ENCODE measurements at places on chromosomes 5 and 9.

GRCh38 chr5:172833686-172834414, at the start of gene ERGIC1:
Gene ERGIC1 (plus strand): TSS chr5:172834251. CDS start chr5:172834414, 163 bp downstream.
- no peak for DNase-seq

DNA sequence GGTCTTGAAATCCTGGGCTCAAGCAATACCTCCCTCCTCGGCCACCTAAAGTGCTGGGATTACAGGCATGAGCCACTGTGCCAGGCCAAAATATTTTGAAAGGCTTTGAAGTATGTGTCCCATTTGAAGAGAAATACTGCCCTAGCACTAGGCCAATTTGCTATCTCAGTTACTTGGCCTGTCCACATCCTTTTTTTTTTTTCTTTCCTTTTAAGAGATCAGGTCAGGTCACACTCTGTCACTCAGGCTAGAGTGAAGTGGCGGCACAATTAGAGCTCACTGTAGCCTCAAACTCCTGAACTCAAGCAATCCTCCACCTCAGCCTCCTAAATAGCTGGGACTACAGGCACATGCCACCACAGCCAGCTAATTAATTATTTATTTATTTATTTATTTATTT, 84.2 kb downstream of the NR6A1 start:
- DNase-seq = no peak

DNA sequence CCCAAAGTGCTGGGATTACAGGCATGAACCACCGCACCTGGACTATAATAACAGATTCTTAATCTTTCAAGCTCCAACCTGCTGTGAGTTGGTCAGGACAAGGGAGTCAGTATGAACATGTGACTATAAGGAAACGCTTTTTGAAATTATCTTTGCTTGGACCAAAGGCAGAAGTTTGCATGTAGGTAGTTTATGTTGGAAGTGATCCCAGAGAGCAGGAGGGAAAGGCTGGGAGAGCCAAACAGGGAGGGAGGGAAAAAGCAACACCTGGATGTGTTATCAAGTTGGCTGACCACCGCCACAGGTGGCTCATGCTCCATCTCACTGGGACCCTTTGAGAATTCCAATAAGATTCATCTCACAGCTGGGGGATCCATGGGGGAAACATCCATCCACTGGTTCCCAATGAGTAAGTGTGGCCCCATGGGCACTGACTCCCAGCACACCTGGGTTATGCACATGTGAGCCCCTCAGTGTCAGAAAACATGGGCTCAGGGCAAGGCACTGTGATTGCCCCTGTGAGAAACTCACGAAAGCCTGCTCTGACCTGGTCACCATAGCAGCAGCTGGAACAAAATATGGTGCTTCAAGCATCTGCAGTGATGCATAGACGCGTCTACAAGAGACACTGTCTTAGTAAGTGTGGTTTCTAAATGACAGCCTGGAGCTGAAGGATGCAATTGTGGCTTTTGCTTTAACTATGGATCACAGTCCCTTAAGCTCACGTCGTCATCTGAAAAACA, 62.1 kb downstream of the ARSB start:
- DNase-seq = no peak

- DNase-seq = no peak
Measured at GRCh38 chr5:78003919-78004318, 227.8 kb upstream of the TBCA start.

DNA sequence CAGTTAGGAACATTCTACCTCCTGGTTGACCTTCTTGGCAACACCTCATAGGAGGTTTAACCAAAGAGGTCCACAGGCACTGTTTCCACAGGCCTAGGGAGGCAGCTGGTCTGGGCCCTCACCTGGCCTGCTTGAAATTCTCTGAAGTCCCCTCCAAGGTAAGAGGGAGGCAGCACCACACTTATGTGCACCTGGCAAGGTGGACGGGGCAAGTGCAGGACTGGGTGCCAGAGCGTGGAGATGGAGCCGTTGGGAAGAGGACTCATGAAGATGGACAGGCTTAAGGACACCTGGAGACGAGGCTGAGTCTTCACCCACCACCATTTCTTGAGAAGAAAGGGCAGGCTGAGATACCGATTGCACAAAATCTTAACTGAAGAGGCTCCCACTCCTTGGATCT, 6.6 kb upstream of the BARHL1 start:
- no peak for DNase-seq

DNA sequence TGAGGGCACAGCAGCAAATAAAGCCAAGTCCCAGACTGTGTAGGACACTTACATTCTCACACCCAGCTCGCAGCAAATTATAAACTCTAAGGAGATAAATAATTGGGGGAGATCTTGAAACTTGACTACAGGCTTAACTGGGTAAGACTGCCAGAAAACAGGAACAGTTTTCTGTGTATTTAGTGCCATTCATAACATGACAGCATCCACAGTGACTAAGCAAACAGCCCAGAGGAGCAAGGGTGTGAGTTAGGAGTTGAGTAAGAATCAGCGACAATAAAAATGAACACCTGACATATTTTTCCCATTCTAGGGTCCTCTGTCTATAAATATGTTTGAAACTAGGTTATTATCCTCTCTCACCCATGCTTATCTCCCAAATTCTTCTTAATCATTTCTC, 370.9 kb upstream of the WWC1 start:
- no peak for DNase-seq

DNA sequence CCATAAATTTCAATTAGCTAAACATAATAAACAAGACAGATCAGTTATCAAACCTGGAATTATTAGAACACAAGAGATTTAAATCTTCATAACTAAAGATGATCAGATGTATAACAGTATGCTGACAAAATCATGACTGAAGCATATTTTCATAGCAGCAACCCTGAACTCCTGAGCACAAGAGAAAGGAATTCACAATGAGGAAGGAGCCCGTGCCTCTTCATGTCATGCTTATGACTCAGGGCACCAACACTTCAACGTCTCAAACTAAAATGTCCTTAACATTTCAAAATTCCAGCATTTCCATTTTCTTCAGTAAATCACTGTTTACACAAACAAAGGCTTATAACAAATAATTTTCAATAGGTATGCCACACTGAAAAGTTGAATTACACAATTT, 6.7 kb downstream of the AP3B1 start:
- DNase-seq = no peak

DNA sequence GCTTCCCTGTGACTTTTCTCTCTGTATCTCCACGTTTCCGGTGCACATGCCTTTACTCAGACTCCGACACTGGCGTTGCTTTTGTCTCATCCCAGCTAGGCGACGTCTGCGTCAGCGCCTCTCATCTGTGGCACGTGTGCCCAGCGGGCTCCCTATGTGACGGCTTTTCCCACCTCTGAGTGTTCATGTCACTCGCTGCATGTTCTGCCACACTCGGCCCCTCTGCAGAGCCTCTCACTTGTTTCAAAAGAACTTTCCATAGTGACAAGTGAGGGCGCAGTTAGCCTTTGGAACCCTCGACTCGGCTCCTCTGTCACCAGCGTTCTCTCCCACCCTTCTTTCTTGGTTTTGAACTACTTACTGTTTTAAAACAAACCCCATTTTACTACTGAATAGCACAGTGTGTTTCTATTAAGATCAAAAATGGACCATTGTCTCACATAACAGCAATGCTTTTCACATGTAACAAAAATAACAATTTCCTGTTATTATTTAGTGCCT, 113.4 kb upstream of the CACNA1B start:
- no peak for DNase-seq

DNA sequence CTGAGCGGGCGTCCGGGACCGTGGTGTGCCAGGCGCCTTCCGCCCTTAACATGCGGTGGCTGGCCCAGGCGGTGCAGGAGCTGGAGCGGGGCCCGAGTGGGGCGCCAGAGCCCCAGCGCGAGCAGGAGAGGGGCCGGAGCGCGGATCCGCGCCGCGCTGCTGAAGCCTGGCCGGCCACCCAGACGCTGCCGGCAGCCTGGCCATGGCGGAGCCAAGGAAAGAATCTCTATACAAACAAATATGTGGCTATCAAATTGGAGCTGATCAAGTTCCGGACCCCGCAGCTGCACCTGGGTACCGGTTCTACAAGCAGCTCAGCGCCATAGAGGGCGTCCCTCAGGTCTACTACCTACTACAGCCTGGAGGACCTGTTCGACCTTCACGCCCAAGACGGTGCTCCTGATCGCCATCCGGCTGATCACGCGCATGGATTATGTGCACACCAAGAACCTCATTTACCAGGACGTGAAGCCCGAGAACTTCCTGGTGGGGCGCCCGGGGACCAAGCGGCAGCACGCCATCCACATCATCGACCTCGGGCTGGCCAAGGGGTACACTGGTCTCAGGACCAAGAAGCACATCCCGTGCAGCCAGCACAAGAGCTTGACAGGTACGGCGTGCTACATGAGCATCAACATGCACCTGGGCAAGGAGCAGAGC, 55.8 kb downstream of the JAK2 start:
- DNase-seq = no peak

DNA sequence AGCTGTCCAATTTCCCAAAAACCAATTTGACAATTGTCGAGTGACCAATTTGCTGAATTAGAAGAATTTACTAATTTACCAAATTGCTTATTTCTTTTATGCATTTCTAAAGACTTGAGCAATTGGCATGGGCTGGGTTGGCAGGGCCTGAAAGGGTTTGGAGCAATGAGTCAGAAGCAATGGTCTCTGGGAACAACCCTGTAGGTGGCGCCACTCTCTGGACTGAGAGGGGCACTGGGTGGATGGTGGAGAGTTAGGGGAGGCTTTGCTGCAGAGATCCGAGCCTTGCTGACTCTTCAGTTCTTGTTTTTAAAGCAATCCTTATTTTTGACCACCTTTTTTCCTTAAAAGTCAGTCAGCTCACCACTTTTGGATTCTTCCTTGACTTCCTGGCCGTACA, 71.5 kb upstream of the RPS23 start:
- no peak for DNase-seq

- no peak for DNase-seq
Measured at GRCh38 chr9:126612326-126612812, 1.4 kb upstream of the LMX1B start.

DNA sequence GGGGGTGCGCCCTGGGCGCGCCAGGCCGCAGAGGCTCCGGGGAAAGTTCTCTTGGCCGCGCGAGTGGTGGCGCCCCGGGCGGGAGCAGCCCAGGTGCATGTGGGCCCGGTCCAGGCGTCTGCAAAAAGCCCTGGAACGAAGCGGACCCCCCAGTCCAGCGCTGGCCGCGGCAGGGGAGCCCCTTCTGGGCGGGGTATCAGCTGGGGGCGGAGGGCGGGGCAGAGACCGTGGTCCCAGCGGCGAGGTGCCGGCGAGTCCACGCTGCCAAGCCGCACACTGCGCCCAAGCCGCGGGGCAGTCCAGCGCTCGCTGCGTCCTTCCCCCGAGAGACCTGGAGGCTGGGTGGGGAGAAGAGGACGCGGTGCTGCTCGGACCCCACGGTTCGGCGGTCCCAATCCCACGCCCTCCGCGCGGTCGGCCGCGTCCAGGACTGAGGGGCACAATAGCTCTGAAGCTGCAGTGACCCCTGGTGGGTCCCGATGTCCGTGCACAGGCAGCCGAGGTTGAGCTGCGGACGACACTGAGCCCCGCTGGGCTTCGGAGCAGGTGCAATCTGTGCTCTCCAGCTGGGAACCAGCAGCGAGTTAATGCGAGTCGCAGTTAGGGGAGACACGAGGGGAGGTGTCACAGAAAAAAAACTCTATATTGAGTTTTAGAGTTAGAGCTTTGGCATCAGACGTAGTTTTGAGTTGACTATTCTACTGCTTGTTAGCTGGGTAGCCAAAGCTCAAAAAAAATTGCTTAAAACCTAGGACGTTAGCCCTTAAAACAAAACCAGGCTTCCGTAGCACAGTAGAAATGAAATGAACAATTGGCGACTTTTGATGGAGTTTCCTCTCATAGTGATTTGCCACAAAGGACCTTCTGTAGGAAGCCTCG, 1.1 kb upstream of the EPB41L4A start:
- DNase-seq = peak; percentile 15

GRCh38 chr5:149646564-149646963, 65.3 kb downstream of the ARHGEF37 start:
- no peak for DNase-seq

DNA sequence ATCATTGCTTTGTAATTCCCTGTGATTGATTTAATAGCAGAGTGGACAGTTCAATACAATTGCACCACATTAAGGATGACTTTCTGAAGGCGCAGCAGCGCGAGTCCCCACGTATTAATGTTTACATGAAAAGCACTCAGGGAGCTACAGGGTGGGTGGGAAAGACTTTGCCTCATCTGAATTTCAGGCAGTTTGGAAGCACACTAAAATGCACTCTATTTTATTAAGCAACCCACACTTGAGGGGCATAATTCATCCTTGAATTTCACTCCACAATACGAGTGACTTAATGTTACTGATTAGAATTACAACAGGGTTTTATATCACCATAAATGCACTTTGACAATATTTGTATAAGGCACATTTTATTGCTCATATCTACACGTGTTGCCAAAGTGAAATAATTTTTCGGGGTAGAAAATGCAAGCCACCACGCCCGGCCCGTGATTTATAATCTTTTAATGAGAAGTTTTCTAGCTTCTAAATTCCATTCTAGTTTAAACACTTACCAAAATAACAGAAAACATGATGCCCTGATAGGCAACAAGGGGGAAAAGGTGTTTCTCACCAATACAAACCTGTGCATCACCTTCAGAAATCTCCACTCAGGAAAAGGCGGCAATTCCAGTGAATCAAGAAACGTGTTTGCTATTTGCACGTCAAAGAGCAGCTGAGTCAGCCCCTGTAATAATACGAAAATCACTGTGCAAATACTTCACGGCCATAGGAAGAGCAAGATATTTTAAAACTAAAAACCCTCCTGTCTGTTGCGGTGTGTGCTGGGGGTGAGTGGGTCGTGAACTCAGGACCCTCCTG, 40.5 kb downstream of the IRX4 start:
- DNase-seq = no peak

DNA sequence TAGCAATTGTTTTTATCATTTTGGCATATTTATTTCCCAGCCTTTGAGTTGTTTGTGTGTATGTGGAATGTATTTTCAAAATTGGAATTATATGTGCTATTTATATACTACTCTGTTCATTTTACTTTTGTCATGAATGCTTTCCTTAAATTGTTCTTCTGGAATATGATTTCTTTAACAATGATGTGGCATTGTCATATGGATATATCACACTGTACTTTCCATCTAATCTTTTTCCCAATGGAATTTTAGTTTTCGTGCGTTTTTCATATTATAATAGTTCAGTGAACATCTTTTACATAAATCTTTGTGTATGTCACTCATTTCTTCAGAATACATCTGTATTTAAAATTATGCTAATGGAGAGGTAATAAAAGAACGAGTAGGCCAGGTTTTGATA, 980.1 kb upstream of the WWC1 start:
- no peak for DNase-seq

Data from cortex of kidney (tissue), 1 donor.